ENCODE measurements at places on chromosomes 5 and 9.

DNA sequence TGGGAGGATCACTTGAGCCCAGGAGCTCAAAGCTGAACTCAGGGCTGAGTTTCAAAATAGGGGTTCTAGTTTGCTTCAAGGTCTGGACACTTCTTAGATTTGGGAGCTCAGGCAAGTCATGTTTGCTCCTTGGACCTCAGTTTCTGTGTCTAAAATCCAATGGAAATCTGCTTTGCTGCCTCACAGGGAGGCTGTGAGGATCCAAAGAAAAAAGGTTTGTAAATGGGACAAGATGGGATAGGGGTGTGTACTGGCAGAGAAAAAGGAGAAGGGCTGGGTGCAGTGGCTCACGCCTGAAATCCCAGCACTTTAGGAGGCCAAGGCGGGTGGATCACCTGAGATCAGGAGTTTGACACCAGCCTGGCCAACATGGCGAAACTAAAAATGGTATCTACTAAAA, 39.6 kb upstream of the SH3PXD2B start:
- DNase-seq = no peak

DNA sequence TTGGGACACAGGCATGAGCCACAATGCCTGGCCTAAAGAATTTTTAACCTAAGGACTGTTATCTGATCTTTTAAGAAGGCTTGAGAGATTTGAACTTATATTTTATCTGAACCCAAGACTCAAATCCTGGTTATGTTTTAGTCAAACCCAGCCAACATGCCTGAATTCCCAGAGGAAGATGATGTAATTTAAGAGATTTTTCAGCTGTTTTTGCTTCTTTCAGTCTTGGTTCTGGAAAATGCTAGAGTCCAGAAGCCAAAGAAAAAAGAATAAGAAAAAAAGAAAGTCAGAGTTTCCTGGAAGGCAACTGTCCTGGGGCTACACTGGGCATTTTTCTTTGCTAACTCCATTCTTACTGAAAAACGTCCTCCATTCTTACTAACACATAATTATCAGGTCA, 85.8 kb downstream of the SNX18 start:
- DNase-seq = no peak

GRCh38 chr9:74551266-74551665, 54.1 kb downstream of the RORB start:
- no peak for DNase-seq

DNA sequence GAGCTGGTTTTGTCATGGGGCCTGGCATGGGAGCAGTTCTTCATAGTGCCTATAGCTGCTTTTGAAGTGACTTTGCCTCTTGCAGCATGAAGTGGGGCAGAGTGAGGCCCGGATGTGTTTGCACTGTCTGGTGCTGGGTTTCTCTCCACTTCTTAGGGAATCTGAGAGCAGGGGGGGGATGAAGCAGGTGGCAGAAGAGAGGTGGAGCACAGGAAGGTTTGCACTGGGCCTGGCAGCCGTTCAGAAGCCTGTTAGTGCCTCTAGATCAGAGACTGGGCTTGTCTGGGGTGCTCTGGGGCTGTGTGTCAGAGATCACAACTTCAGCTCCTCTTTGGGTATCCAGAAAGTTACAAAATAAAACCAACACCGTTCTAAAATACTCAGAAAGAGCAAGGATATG, 18.4 kb downstream of the USP20 start:
- DNase-seq = no peak

DNA sequence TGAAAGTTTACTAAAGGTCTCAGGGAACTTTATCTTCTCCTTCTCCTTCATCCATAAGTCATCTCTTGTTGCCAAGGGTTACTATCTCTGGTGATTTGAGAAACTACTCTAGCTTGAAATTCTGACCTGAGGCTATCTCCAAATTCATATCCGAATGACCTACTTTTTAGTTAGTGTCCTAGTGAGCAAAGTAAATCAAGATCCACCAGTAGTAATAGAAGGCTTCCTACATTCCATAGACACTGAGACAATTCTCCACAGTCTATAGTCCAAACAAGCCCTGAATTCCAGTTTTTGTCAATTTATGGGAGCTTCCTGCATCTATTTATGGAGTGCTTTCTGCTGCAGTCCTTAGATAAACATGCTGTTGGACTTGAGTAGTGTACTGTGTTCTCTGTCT, 5.0 kb downstream of the IL7R start:
- DNase-seq = no peak

- no peak for DNase-seq
These were observed 132.7 kb downstream of the PAPPA start for GRCh38 chr9:116286297-116286696.

- DNase-seq = no peak
These were observed 117.6 kb upstream of the ATP10B start for GRCh38 chr5:160969645-160970044.

DNA sequence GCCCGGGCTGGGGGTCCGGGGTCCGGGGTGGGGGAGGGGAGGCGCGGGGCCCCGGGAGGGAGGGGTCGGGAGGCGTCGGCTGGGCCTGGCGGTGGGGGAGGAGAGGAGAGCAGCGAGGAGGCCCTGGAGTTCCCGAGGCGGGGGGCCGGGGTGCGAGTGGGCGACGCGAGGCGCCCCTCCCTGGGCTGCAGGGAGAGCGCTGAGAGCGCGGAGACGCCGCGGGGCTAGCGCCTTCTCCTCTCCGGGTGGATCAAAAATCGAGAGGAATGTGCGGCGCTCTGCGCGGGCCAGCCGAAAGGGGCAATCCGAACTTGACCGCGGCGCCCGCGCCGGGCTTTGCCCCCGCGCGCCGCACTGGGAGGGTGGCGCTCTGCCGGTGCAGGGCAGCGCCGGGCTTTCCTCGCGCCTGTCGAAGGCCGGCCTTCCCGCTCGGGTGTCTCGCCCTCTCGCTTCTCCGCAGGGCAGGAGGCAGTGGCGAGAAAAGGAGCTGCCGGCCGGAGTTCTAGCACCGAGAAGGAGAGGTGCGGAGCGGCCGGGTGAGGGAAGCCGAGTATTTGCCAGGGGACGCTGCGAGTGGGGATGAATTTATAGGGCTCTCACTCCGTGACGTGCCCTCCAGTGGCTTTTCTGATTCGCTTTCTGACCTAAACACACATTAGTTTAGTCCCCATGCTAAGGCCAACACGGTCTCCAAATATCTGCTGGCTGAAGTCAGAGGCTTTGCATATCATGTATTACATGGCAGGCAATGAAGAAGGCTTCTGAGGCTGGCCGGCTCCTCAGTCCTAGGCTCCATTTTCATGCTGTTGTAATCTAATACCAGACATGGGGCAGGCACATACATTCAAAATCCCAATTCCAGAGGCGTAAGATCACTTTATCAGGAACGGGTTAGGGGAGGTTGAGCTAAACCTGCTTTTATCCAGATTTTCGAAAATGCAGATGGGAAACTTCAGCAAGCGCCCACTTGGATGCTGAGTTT, 503 bp upstream of the GDNF start:
- no peak for DNase-seq

- no peak for DNase-seq
These were observed 114.1 kb downstream of the MLLT3 start for GRCh38 chr9:20508242-20508641.

- DNase-seq = no peak
These were observed 213.2 kb upstream of the EDIL3 start for GRCh38 chr5:84597904-84598303.

GRCh38 chr5:132219981-132220380, 7.7 kb downstream of the P4HA2 start:
- no peak for DNase-seq

GRCh38 chr9:130972957-130973685, 34.1 kb upstream of the FIBCD1 start:
- DNase-seq = no peak

- no peak for DNase-seq
These were observed at the start of gene AFAP1L1 for GRCh38 chr5:149271716-149272563. TSS of gene AFAP1L1 (plus strand) at chr5:149271859. CDS start at chr5:149271969, 110 bp downstream.

GRCh38 chr5:10684303-10685086, 76.5 kb downstream of the DAP start:
- DNase-seq = no peak

GRCh38 chr9:98637381-98637780, 71.4 kb downstream of the GABBR2 start:
- no peak for DNase-seq

DNA sequence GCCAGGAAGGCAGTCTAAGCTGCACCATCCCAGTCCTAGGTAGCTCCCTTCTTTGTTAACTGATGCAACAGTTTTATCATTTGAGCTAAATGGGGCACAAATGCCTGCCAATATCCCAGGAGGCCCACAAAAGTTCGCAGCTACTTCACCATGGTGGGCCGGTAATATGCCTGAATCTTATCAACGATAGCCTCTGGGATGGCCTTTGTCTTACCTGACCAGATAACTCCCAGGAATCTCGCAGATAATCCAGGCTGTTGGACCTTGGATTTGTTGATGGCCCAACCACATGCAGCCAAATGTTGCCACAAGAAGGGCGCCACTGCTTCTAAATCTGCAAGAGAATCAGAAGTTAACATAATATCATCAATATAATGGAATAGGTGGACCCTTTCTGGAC, 83.8 kb upstream of the ATP10B start:
- DNase-seq = no peak

DNA sequence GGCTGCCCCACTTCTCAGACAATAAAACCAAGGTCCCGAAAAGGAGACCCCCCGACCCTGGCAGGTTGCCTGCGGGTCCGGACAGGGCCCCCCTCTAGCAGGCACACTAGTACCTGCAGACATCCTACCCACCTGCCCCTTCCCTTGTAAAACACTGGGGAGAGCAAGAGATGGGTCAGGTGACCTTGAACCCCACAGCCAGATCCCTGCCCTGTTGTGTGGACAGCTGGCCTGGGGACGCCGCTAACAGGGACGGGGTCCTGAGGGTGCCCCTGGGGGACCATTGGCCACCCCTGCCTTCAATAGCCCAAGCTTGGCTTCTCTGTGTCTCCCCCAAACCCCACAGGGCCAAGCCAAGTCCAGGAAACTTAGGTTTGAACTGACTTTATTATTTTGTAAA, 45.0 kb upstream of the UBAC1 start:
- no peak for DNase-seq

DNA sequence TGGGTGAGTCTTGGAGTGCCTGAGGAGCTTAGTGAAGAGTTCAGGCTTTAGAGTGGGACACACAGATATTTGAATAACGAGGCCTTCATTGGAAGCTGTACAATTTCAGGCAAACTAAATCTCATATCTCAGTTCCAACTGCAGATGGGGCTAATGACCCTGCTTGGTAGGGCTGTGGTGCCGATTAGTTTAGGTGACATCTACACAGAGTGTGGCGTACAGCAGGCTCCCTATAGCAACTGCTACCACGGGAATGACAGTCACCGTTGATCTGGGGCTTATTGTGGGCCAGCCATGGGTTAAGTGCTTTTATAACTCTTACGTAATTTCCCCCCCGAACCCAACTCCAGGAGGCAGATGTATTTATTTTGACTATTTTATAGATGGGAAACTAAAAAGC, 70.8 kb downstream of the FAT2 start:
- no peak for DNase-seq

- no peak for DNase-seq
These were observed 56.1 kb downstream of the AGXT2 start for GRCh38 chr5:34991486-34992238.

DNA sequence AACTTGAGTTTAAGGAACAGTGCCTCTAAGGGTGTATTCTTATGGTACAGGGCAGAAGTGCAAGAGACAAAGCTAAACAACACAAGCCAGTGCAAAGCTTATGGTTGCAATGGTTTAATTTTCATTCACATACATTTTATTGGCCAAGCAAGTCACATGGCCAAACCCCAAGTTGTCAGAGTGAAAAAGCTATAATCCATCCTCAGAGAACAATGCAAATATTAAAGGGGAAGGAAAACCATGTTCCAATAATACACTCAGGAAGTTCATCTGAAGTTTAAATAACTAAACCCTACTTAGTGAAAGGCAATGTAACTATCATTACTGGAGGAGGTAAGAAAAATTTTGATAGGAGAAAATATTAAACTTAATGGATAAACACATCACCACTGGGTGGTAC, 26.6 kb upstream of the TLR4 start:
- DNase-seq = no peak

DNA sequence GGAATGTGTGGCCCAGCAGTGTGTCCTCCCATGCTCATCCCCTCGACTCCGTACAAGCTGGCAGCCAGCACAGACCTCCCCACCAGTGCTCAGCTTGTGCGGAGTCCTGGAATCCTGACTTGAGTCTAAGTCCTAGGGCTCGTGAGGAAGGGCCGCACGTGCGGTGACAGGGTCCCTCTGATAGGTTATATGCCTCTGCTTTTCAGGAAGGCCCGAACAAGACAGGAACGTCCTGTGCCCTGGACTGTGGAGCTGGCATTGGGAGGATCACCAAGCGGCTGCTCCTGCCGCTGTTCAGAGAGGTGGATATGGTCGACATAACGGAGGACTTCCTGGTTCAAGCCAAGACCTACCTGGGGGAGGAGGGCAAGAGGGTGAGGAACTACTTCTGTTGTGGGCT, 7.9 kb downstream of the NTMT1 start:
- DNase-seq = no peak

- DNase-seq = no peak
These were observed 31.1 kb downstream of the TRIO start for GRCh38 chr5:14174230-14174636.

- no peak for DNase-seq
These were observed 390.2 kb upstream of the SGCD start for GRCh38 chr5:155936520-155937406.

GRCh38 chr5:90696153-90696552, 137.6 kb downstream of the ADGRV1 start:
- DNase-seq = no peak

- DNase-seq = no peak
These were observed 95.3 kb downstream of the GALNT10 start for GRCh38 chr5:154285661-154286408.

- no peak for DNase-seq
These were observed 58.8 kb downstream of the GNG10 start for GRCh38 chr9:111720174-111720573.

DNA sequence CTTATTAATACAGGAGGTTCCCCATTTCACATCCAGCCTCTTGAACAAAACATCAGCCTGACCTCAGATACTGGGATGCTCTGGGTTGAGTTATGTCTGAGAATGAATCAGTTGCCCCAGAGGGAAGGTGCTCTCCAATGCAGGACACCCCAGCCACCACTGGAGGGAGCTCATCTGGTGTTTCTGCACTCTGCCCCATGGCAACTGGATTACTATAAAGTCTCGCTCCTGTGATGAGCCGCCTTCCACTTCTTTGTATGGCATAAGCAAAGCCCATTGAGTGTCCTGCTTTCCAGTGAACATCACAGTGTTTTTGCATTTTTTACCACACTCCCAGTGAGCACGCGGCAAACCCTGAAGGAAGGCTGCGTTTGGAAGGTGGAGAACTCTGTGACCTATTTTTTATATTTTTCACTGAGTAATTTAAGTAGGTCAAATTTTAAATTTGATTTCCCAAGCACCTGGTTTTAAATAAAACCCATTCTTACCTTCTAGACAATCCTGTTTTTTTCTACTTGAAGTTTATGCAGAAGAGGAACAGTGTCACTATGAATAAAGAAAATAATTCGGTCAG, 176.9 kb upstream of the WWC1 start:
- DNase-seq = no peak

DNA sequence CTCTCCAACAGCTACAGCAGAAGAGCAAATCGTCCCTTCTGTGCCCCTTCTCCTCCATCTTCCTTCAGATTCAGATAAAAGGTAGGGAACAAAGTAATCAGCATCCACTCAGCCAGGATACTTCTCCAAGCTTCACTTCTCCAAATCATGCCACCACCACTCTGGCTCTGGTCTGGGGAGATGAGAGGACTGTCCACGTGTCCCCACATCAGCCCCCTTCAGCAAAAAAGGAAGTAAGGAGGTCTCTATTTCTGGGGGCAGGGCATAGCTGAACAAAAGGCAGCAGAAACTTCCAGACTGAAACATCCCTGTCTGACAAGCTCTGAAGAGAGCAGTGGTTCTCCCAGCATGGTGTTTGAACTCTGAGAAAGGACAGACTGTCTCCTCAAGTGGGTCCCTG, 116.9 kb downstream of the C5orf15 start:
- DNase-seq = no peak
